ENCODE measurements at places on chromosomes 16 and 17.
A peak's percentile ranks its signal among the peaks of the same experiment; 100 is the strongest.

DNA sequence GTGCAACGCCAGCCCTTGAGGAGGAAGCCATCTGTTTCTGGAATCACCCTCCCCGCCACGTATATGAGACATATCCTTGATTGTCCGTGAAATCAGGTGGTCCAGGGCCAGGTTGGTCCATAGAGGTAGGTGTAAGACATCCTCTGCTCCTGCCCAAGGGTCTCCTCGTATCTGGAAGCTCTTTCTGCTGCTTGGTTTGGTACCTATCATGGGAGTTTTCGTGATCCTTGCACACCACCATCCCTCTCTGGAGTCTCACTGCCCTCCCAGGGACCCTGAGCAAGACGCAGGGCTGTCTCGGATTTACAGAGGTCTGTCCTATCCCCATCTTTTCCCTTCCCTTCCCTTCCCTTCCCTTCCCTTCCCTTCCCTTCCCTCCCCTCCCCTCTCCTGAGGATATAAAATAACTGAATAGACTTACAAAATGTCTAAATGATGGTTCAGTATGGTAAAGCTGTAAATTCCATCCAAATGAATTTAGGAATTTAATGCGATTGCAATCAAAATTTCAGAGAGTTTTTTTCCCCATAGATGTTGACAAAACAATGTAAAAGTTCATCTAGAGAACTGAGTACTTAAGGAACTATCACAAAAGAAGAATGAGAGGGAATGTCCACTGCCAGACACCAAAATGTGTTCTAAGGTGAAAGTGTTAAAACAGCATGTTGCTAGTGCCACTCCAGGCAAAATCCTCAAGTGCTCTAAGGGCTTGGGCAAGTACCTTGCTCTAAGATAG is 2.0 kb upstream of the CCDC42 start:
- DNase-seq = no peak

DNA sequence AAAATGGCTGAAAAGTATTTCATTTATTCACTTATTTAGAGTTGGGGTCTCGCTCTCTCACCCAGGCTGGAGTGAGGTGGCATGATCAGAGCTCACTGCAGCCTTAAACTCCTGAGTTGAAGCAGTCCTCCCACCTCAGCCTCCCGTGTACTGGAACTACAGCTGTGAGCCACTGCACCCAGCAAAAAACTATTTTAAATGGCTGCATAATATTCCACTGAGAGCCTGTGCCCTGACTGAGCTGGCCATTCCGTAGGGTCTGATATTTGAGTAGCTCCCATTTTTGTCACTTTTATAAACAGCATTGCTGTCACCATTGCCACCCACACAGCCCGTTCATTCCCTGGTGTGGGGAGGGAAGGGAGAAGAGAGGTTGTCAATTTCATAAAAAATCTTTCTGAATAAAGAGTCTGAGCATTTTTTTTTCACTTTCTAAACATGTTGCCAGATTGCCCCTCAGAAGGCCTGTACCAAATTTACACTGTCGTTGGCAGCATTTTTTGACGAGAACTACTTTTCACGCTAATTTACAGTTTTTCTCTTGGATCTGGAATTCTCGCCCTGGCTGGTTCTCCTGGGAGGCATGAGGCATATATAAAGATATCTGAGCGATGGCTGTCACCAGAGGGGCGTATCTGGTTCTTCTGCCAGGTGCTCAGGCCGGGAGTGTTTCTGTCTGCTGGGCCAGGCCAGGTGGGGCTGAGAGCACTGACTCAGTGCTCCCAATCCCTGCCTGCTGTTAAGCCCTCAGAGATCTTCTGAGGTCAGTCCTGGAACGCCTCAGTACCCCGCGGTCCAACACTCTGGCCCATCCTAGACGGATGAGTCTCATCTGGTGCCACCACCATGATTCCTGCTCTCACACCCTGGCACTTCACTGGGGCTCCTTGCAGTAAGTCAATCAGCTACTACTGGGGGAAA is 7.2 kb upstream of the KIFC3 start:
- no peak for DNase-seq

GRCh38 chr16:85363881-85364280 is 249.2 kb upstream of the GSE1 start:
- DNase-seq = no peak

DNA sequence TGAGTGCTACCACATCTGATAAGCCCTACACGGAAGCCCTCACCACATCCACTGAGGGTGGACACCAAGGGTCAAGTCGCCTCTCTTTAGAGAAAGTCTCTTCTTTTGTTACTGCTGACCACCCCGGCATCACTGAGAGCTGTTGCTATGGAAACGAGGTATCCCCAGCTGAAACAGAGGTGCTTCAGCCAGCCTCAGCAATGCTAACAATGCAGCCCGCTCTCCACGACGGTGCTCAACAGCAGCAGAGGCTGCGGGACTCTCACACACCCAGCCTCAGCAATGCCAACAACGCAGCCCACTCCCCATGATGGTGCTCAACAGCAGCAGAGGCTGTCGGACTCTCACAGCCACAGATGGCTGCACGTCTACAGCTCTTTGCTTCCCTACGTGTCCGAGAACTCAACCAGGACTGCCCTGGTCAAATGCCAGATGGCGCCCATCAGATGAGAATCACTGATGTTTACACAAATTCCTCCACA is 41.4 kb downstream of the VPS53 start:
- no peak for DNase-seq

- DNase-seq = no peak
Measured at GRCh38 chr16:53529513-53529912, 26.5 kb upstream of the AKTIP start.

GRCh38 chr17:64155751-64156544 is 26.0 kb upstream of the ERN1 start:
- no peak for DNase-seq

DNA sequence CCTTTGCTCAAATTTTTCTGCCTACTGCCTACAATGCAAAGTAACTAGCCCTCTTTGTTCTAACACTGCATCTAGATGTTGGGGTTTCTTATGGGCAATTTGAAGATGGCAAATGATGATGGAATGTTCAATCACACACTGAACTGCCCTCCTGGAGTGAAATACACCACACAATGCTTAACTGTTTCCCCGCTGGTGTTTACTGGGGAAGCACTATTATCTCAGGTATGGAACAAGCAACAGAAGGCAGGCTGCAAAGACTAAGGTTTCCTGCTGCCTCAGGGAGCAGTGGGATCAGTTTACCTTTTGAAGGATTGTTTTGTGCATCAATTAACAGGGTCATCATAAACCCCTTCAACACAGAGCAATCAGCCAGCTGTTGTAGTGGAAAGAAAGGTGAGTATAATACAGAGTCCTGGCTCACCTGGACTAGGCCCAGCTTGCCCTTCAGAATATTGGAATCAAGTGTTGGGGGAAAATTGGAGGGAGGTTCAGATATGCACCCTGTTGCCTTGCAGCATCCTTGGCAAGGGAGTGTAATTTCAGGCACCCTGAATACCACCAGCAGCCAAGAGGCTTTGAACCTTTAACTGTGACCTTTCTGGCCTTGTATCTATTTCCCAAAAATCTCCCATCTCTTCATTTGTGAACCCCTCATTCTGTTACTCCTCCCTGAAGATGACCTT is 105.4 kb upstream of the CDH11 start:
- DNase-seq = no peak

DNA sequence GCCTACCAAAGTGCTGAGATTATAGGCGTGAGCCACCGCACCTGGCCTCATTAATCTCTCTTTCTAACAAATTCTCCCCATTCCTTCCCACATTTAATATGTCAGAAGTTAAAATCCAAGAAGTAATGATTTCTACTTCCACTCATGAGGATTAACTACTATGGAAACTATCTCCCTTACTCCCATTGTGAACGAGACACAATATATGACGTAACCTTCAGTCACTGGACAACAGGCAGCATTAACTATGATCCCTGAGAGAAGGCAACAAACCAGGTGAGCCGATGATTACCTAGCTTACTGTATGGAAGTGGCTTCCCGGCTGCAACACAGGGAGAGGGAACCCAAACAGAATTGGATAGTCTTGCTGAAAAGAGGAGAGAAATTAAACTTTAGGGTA is 20.0 kb downstream of the GLG1 start:
- no peak for DNase-seq

DNA sequence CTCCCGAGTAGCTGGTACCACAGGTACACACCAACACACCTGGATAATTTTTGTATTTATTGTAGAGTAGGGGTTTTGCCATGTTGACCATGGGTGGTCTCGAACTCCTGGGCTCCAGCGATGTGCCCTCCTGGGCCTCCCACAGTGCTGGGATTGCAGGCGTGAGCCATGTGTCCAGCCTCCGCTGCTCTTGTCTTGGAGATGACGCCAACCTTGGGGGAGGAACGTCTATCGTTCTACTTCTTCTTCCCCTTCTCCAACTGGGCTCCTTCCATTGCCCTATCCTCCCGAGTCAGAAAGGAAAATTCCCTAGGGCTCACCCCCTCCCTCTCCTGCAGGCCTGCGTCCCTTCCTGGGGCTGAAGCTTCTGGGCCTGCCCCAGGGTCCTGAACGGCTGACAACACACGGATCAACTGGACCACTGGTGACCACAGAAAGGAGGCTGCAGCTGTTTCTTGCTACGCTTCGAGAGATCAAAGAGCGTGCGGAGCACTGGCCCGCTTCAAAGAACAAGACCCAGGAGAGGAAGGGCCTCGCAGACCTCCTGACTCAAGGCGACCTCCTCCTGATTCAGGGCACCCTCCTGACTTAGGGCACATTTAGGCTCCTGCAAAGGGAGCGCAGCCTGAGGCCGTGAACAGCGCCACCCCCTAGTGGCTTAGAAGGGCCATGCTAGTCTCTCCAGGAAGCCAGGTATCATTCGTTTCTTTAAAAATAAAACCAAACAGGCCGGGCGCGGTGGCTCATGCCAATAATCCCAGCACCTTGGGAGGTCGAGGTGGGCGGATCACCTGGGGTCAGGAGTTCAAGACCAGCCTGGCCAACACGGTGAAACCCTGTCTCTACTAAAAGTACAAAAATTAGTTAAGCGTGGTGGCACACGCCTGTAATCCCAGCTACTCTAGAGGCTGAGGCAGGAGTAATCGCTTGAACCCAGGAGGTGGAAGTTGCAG is 48.5 kb upstream of the HELZ start:
- DNase-seq = peak; percentile 3

- DNase-seq = no peak
Measured at GRCh38 chr17:2656283-2656682, 55.3 kb downstream of the CLUH start.

DNA sequence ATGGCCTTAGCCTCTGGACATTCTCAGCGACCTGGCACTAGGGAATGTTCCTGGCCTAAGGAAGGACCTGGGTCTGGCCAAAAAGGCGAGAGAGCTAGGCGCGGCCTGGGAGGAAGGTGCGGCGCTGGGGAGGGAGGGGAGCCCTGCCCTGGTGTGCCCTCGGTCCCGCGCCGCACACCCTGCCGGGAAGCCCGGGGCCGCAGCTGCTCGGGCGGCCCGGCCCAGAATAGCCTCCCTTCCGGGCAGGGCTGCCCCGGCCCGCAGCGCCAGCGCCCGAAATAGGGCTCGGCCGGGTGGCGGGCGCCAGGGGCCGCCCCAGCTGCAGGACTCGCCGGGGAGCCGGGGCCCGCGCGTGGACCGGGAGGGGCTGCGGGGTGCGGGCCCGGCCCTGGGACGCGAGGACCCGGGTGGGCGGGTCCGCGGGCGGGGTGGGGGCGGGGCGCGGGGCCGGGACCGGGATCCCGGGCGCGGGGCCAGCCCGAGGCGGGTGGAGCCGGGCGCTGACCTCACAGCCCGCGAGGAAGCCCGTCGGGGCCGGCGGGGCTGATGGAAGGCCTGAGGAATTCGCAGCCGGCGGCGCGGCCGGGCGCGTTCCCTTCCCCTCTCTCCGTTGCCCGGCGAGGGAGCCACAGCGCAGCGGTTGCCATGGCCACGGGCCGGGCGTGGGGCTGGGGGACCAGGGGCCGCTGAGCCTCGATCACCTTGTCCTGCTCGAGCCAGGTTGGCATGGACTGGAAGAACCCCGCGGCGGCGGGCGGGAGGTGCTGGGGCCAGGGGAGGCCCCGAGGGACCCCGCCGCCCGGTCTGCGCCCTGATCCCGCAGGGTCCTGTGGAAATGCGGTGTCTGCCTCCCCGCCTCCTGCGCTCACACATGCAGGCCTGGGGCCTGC is 18.1 kb downstream of the SOCS3 start:
- DNase-seq = no peak

GRCh38 chr16:15566095-15566494 is 76.9 kb downstream of the MARF1 start:
- no peak for DNase-seq

DNA sequence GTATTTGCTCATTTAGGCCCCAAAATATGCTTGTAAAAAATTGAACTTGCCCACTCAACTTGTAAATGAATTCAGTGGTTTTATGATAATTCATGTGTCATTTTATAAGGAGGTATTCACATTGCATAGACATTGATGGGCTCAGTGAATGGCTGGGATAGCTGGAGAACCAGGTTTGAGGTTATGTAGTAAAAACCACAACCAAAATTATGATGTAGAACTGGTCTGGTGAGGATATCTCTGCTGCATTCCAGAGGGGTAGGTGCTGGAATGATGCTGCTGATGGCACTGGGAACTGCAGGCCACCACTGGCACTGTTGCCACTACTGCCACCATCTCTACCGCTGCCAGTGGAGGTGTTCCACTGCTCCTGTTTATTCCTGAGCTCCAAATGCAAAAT is 21.5 kb upstream of the RABEP1 start:
- no peak for DNase-seq

GRCh38 chr16:87086156-87086555 is 231.0 kb downstream of the C16orf95 start:
- no peak for DNase-seq

GRCh38 chr17:37701496-37701898 is 43.4 kb downstream of the HNF1B start:
- DNase-seq = no peak

DNA sequence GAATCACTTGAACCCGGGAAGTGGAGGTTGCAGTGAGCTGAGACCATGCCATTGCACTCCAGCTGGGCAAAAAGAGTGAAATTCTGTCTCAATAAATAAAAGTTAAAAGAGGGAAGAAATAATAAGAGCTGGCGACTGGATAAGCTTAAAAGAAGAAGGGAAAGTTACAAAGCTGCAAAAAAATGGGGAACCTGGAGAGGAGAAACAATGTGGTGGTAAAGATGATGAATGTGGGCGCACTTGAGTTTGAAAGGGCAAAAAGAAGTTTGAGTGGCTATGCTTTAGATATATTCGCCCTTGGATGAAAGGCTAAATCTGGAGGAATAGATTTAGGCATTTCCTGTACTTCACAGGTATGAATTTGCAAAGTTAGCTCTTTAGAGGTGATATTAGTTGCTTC is 53.0 kb upstream of the YPEL2 start:
- DNase-seq = no peak

All from AG09319 (cell line).